ENCODE measurements at places on chromosomes 7 and 10.

DNA sequence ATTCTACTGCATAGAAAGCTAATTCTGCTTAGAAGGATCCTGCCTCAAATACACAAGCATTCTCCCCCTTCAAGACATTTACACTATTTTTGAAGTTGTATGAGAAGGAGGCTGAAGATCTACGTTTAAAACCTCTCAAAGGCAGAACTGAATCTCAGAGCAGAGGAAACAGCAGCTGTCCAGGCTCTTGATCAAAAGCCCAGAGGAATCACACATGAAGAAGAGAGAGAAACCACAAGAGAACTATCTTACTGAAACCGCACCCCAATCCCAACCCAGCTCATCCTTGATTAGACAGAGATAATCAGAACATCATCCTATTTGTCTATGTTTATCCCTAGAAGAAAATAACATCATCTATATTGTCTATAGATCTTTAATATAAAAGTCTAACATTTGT, 2.2 kb upstream of the DNAJC1 start:
- no peak for DNase-seq

- no peak for DNase-seq
Observed at GRCh38 chr10:101535949-101536348, 52.1 kb downstream of the POLL start.

DNA sequence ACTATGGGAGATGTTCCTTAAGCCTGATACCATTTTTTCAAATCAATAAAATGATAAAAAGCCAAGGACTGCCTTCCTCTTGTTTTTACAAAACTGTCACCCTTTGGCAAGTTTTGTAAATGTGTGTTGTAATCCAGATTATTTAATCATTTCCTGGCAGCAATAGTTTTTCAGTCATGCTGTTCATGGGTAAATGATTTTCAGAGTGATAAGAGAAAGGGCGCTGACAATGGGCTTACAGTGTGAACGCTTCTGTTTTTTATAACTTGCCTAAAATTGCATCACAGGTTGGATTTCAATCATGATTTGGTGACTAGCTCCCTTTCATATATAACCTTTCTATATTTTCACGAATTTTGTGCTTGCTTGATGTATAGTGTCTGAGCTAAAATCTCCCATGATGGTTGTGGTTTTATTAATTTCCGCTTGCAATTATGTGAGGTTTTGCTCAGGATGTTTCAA, 19.0 kb upstream of the DMBT1 start:
- no peak for DNase-seq

DNA sequence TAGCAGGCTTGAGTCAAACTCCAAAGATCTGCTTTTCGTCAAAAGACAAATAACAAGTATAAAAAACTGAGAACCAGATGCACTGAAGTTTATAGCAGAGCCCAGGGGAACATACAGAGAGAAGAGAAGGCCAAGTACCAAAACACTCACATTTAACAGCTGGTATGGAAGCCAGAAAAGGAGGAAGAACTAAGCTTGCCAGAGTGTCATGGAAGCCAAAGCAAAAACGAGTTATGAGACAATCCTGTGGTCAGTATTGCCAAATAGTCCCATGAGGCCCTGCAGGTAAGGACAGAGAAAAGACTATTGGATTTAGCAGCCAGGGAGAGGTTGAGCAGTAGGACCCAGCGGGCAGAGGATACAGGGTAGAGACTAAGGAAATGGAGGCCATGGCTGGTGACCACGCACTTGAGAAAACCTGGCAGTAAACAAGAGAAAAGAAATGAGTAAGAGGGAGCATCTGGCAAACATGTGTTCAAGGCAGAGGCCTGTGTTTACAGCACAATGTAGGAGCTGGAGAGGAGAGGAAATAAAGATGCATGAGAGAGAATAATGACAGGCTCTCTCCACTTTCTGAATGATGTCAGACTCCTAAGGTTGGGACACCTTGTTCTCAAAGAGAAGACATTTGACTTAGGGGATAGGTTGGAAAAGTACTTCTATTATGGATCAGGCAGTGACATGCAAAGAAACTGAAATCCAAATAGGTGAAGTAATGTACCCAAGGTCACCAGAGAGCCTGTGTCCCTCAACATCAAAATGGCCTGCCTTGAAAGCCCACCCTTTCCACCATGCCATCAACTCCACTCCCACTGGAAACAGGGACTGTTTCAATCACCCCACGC, 9.1 kb downstream of the CREB3L2 start:
- peak; percentile 99 for DNase-seq

DNA sequence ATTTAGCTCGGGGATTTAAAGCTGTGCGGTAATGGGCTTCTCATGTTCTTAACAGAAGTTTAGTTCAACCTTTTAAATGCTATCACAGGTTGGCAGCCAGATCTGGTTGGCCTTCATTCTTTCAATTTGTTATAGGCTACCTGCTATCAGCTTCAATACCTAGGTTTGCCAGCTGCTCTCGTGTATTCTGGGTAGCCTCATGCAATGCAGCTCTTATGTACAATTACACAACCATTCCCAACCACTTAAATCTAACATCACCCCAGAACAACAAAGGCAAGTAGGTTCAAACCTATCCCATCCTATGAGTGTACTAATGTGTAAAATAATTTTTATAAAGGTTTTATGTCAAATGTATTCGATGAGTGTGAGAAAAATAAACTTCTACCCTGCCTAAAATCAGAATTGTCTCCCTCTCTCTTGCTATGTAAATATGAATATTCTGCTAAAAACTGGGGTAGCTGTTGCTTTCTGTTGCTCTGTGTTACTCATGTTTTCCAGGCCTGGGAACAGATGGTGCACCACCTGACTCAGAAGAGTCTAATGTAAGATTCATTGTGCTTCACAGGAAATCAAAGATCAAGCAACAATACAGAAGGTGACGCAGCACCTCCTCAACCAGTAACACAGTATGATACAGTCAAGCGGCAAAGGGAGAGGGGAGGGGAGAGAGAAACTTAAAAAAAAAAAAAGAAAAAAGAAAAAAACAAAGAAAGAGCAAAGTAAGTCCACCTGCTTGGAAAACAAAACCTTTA, 188.6 kb downstream of the ETV1 start:
- peak; percentile 66 for DNase-seq

DNA sequence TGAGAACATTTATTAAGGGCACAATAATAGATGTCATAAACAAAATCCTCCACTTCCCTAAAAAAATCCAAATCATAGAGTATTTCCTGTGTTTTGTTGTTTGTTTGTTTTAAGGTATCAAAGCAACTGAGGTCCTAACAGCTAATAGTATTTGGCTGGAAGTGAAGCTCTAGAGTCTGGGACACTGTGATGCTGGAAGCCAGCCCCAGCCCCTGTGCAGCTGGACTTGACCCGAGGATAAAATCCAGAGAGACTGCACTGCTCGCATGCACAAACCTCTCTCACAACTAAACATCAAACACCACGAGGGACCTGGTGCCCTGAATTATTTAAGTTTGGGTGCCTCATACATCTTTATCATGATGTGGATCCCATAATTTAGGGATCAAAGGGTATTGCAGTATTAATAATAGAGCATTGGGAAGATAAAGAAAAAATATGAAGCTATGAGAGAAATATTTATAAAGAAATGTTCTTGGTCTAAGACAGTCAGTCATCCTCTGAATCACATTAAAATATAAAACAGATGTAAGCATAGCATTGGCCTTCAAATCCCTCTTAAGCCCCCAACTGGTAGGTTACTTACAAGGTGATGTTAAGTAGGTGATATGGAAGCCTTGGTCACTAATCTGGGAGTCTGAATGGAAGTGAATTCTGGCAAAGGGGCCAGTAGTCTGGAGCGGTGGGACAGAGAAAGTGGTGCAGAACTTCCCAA, 44.4 kb downstream of the CUBN start:
- DNase-seq: no peak

GRCh38 chr10:117222976-117223692, 17.8 kb upstream of the SLC18A2 start:
- DNase-seq: no peak

DNA sequence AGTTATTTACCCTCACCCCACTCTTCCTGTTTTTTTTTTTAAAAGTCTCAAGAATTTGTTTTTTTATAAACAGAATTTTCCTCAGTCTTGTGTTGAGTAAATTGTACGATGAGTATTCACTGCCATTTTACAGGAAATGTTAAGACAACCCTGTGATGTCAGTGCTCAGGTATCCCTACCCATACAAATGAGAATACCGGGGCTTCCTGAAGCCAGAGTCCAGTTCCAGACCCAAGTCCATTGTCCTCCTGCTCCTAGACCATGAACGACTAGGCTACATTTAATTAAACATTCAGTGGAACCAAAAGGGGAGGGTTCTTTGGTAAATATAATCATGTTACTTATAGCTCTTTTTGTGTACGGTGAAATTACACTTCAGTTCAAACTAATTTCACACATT, 79.2 kb downstream of the GNAI1 start:
- peak; percentile 43 for DNase-seq

GRCh38 chr7:91165006-91165845, 99.0 kb upstream of the FZD1 start:
- DNase-seq: peak; percentile 79

- no peak for DNase-seq
Observed at GRCh38 chr7:112362053-112362650, 88.1 kb upstream of the IFRD1 start.

DNA sequence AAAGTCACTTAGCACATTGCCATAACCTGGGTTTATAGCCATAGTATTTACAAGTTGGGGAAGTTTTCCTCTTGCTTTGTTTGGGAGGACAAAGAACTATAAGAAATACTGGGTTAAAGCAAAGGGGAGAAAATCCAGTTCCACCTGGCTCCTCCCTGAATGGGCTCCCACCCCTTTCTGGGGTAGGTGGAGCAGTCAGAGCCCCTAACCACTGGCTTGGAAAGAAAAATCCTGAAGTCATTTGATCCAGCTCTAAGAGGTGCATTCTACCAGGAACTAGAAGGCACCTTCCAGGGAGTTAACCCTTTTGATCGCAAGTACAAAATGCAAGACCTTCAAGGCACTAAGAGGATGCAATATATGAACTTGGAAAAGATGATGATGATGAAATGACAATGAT, 31.3 kb upstream of the TCF7L2 start:
- no peak for DNase-seq

GRCh38 chr10:70145166-70145665, 1.3 kb downstream of the TYSND1 start:
- DNase-seq: peak; percentile 13

DNA sequence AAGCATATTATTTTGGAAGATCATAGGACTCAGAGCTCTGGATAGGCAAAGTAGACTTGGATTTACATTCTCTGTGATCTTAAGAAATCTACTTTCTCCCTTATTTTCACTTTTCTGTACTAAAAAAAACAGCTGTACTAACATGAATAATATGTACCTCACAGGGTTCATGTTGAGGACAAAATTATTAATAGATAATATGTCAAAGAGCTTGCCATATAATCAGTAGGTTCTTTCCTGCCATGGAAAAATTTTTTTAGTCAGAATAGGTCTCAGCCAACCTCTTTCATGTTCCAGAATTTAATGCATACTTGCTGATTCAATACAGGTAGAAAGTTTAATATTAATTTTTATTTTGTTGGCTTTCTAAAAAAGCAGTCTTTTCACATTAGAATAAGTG, 780.3 kb upstream of the C7orf33 start:
- DNase-seq: no peak

DNA sequence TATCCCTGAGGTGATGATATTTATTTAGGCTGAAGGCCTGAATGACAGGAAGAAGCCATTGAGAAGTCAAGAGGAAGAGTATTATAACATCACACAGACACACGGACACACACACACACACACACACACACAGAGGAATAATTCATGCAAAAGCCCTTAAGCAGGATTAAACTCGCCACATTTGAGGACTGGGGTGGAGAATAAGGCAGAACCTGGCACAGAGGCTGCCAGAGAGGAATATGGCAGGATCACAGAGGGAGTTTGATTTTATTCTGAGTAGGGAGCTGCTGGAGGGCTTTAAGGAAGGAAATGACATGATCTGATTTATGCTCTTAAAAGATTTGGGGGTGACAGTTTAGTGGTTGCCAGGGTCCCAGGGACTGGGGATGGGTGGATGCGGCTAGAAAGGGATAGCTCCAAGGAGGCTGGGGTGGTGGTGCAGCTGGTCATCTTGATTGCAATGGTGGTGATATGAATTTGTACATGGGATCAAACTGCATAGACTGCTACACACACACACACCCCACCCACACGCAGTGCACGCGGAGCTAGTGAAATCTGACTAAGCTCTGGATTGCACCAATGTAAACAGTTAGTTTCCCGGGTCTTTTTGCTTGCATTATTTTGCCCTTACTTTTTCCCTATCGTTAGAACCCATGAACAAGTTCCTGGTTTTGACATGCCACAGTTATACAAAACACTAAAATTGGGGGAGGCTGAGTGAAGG, 11.2 kb downstream of the SMURF1 start:
- DNase-seq: peak; percentile 77

DNA sequence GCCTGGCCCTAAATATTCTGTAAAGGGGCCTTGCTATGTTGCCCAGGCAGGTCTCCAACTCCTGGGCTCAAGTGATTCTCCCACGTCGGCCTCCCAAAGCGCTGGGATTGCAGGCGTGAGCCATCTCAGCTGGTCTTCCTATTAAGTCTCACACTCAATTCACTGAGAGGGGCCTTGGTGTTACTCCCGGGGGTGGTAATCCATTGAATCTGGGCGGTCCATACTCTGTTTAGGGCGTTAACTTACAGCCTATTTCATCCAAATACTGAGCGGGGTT, 665 bp upstream of the SRRT start:
- DNase-seq: no peak

- DNase-seq: no peak
Observed at GRCh38 chr10:46309511-46310142, 22.8 kb downstream of the ANTXRL start.

DNA sequence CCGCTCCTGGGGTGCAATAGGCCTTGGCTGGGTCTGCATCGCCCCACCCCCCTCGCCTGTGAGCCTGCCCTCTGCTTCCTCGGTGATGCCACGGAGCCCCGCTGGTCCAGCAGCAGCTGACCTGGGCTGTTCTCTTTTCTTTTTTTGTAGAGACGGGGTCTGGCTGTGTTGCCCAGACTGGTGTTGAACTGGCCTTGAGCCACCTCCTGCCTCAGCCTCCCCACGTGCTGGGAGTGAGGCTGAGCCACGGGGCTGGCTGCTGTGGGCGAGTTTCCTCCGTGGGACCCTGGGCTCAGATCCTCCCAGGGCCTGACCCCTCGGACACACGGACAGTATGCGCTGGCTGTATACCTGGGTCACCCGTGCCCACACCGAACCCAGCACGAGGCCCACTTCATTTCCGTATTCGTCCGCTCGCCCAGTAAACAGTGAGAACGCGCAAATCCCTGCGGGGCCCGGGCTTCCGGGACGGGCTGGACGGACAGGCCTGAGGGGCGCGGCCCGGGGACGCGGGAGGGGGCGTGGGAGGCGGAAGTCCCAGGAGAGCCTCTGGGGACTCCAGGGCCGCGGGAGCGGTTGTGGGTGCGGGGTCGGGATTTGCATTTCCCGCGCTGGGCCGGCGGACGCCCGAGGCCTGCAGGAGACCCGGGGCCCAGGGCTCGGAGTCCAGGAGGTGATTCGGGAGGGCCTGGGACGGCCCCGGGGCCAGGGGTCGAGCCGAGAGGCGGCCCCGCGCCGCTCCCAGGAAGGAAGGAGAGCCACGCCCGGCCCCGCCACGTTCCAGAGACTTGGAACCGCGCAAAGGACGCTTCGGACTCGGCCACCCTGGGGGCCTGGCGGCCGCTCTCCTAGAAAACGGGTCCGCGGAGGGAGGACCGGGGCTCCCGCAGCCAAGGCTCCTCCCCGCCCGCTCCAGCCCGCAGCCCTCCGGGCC, 57.7 kb upstream of the DNAJB6 start:
- no peak for DNase-seq

- DNase-seq: no peak
Observed at GRCh38 chr7:134375206-134375605, 58.5 kb upstream of the SLC35B4 start.
